Gastrocnemius medialis (tissue), 4 donors: ENCODE measurements at places on chromosomes 7 and 10.

DNA sequence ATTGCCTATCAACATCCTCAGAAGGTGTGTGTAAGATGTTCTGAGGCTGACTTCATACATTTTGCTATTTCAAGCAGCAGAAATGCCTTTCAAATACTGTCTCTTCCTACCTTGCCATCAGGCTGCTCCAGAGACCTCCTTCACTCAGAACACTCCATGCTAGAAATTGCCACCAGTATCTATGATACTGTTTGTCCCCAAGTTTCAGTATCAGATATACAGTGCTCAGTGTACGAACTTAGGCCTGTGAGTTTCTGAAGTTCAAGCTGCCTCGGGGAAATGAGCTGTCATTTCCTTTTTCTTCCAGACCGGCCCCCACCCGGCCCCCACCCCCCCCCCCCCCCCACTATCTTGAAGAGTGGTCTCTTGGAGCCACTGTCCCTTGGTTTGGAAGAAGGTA lies 373.4 kb upstream of the CHRM2 start:
- DNase-seq: no peak

- no peak for DNase-seq
These were observed 149.6 kb upstream of the TCERG1L start for GRCh38 chr10:131461093-131461492.

GRCh38 chr10:126218778-126219649 lies 169.3 kb downstream of the ADAM12 start:
- DNase-seq: no peak

- DNase-seq: no peak
These were observed 533.5 kb upstream of the COBL start for GRCh38 chr7:51850126-51850525.

- no peak for DNase-seq
These were observed 4.1 kb downstream of the PRSS1 start for GRCh38 chr7:142753366-142753765.
